Activated naive CD8-positive, alpha-beta T cell treated with anti-CD3 and anti-CD28 coated beads, Interleukin-2, amount 10 ng/mL, durations not matched to agents 7 days and 5 days (primary cell): ENCODE measurements at places on chromosomes 5 and 9.
A peak's percentile ranks its signal among the peaks of the same experiment; 100 is the strongest.

DNA sequence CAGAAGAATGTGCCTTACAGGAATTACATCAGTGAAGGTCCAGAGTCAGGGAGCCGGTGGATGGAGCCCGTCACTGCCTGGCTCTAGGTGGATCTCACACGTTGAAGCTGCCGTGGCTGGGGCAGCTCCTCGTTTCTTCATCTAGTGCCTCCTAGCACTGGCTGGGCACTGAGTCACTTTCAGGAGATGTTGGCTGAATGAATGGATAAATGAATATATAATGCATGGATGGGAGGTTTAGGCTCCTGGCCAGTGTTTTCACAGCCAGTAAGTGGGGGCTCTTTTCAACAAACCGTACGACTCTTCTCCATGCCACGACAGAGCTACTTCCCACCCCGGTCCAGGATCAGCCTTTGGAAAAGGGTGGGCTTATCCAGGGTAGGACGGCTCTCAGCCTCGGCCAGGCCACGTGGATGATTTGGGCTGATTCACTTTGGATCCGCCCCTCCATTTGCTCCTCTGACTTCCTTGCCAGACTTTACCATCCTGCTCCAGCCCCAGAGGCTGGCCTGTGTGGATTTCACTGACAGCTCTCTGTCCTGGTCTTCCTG lies 1.3 kb upstream of the SH3PXD2B start:
- peak overlapping the region; percentile 13 for H3K4me3 ChIP-seq
- H3K4me1 ChIP-seq, result peaks cover 14% of the 10 kb centered on the region
- H3K27ac ChIP-seq, result no peak overlapping the region
- H3K27me3 ChIP-seq, result peaks cover 40% of the 10 kb centered on the region
- no peak for DNase-seq
- no peaks in the 10 kb centered on the region for H3K36me3 ChIP-seq

- H3K27me3 ChIP-seq, result peaks cover 23% of the 10 kb centered on the region
- peak; percentile 55 for DNase-seq
- H3K36me3 ChIP-seq, result no peaks in the 10 kb centered on the region
- H3K27ac ChIP-seq, result peak overlapping the region; percentile 28
- H3K4me3 ChIP-seq, result peak overlapping the region; percentile 55
Measured at GRCh38 chr5:175895686-175896102, 24.3 kb downstream of the CPLX2 start.

- no peaks in the 10 kb centered on the region for H3K4me1 ChIP-seq
- no peak for DNase-seq
- H3K4me3 ChIP-seq, result no peak overlapping the region
- H3K36me3 ChIP-seq, result no peaks in the 10 kb centered on the region
Measured at GRCh38 chr9:97548819-97549540, 47.5 kb downstream of the TMOD1 start.

- peaks cover 4% of the 10 kb centered on the region for H3K4me1 ChIP-seq
- no peaks in the 10 kb centered on the region for H3K36me3 ChIP-seq
- H3K4me3 ChIP-seq, result no peak overlapping the region
- no peak for DNase-seq
Measured at GRCh38 chr5:158861366-158861765, 238.3 kb downstream of the EBF1 start.

- no peaks in the 10 kb centered on the region for H3K27me3 ChIP-seq
- no peak for DNase-seq
Measured at GRCh38 chr5:57246426-57246825, 72.6 kb downstream of the GPBP1 start.

- no peak overlapping the region for H3K4me3 ChIP-seq
- no peaks in the 10 kb centered on the region for H3K36me3 ChIP-seq
- no peak overlapping the region for H3K27ac ChIP-seq
Measured at GRCh38 chr5:538801-539468, 14.7 kb upstream of the SLC9A3 start.

GRCh38 chr9:98625728-98626127 lies 83.0 kb downstream of the GABBR2 start:
- H3K27ac ChIP-seq, result no peak overlapping the region
- no peaks in the 10 kb centered on the region for H3K4me1 ChIP-seq
- no peak for DNase-seq
- H3K36me3 ChIP-seq, result no peaks in the 10 kb centered on the region

DNA sequence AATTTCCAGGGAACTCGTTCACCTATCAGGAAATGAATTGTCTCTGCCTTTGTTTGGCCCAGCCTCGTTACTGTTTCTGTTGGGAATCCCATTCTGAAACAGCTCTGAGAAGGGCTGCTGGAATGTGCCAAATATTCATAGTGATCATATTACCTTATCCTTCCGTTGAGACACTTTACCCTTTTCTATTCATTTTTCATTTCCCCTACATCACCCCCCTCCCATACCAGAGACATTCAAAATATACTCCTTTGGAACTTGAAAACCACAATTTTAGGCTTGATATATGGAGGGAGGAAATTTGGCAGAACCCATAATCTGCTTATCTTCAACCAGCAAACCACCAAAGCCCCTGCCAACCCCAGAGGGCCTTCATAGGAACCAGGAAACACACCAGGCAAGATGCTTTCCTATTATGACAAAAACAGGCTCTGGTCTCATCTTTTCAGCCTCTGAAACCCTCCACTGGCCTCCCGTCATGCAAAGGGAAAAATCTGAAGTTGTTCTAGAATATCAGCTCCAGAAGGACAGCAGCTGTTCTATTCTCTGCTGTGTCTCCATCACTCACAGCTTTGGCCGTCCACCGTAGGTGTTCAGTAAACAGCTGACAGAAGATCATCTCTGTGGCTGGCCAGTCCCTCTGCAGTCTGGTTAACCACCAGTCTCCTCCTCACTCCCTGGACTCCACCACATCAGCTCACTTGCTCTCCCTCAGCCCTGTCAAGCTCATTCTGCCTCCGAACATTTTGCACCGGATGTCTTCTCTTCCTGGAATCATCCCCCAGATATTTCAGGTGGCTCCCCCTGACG lies 217.2 kb upstream of the WWC1 start:
- peak overlapping the region; percentile 1 for H3K4me3 ChIP-seq
- peaks cover 4% of the 10 kb centered on the region for H3K27me3 ChIP-seq
- peaks cover 9% of the 10 kb centered on the region for H3K4me1 ChIP-seq
- no peak overlapping the region for H3K27ac ChIP-seq
- H3K36me3 ChIP-seq, result no peaks in the 10 kb centered on the region
